ENCODE measurements at places on chromosomes 4 and X. TPM values are rescaled to one million over a fixed set of nuclear protein-coding genes. Genes with fewer than 3 reads are reported as not detected.
A peak's percentile ranks its signal among the peaks of the same experiment; 100 is the strongest.

Gene POU4F2
- total RNA-seq = not detected

Gene NPNT
- not detected for total RNA-seq

Gene SHROOM2
- total RNA-seq = not detected

Gene SYP
- 3.6 TPM for total RNA-seq

Gene FAM47C
- not detected for total RNA-seq

Gene ASB11
- total RNA-seq = not detected

DNA sequence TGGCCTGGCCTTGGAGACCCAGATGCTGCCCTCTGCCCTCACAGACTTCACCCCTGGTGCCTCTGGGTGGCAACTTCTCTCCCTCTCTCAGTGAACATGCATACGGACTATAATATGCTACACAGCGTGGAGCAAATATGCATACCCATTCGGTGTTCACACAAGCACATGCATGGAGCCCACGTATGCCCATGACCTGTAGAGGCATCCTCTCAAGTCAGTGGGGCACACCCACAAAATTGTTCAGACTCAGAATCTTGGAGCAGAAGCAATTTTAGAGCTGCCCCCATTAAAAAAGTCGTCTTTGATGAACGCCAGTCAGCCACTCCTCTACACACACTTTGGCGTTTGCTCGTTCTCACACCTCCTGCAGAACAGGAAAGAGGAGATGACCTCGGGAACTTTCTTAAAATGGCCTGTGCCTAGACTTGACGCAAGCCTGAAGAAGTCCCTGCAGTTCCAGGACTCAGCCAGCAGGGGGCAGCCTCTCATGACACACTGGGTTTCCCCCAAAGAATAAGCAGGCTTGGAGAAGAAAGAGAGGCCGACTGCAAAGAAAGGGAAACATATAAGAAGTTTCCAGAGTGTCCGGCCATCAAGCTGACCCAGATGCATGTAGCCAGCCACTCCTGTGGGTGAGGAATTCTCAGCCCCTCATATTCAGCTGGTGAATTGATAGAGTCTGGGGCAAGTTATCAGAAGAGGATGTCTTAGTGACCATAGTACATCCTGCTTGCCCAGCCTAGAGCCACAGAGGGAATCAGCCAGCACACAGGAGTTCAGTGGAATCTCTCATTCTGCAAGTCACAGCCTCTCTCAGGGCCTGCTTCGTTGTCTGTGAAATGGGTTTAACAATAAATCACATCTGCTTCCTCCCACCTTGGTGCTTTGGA is 17.3 kb downstream of the APLN start:
- peak; percentile 76 for DNase-seq
- H3K27me3 ChIP-seq = no peaks in the 10 kb centered on the region
- H3K4me1 ChIP-seq = peaks cover 7% of the 10 kb centered on the region

DNA sequence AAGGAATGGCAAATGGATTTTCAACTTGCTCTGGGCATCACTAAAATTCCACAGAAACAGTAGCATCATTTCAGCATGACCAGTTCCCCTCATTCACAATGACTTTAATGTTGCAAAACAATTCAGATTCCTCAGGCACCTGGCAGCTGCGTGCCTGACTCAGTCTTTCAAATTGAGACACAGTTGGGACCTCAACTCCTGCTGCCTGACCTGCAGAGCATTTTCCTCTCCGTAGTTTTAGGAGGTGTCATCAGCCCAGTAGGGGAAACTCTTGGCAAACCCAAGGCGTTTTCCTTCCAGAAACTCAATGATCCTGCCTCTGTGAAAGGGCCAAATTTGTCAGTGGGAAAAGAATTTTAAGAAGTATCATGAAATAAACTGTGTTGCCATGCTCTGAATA is 388.9 kb downstream of the SPRY1 start:
- no peak overlapping the region for H3K4me3 ChIP-seq
- H3K4me1 ChIP-seq = no peaks in the 10 kb centered on the region
- no peak for DNase-seq
- H3K27me3 ChIP-seq = peaks cover 2% of the 10 kb centered on the region

GRCh38 chr4:18422685-18423084 is 401.1 kb upstream of the LCORL start:
- no peak overlapping the region for H3K27ac ChIP-seq
- no peaks in the 10 kb centered on the region for H3K4me1 ChIP-seq
- H3K4me3 ChIP-seq = no peak overlapping the region
- no peaks in the 10 kb centered on the region for H3K27me3 ChIP-seq
- no peaks in the 10 kb centered on the region for H3K36me3 ChIP-seq

DNA sequence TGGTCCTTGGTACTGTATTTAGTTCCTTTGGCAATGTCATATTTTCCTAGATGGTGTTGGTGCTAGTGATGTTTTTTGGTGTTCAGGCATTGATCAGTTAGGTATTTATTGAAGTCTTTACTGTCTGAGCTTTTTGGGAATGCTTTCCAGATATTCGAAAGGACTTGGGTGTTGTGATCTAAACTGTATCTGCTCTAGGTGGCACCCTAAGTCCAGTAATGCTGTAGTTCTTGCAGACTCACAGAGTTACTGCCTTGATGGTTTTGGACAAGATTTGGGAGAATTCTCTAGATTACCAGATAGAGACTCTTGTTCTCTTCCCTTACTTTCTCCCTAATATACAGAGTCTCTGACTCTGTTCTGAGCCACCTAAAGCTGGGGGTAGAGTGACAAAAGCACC is 513.6 kb upstream of the PITX2 start:
- H3K4me1 ChIP-seq = no peaks in the 10 kb centered on the region
- no peak for DNase-seq
- no peaks in the 10 kb centered on the region for H3K36me3 ChIP-seq
- H3K27ac ChIP-seq = no peak overlapping the region
- H3K4me3 ChIP-seq = no peak overlapping the region

- H3K27ac ChIP-seq = no peak overlapping the region
- no peaks in the 10 kb centered on the region for H3K4me1 ChIP-seq
- no peak for DNase-seq
- H3K36me3 ChIP-seq = peaks cover 1% of the 10 kb centered on the region
- no peaks in the 10 kb centered on the region for H3K27me3 ChIP-seq
Observed at GRCh38 chrX:723781-724180, 93.2 kb downstream of the SHOX start.

DNA sequence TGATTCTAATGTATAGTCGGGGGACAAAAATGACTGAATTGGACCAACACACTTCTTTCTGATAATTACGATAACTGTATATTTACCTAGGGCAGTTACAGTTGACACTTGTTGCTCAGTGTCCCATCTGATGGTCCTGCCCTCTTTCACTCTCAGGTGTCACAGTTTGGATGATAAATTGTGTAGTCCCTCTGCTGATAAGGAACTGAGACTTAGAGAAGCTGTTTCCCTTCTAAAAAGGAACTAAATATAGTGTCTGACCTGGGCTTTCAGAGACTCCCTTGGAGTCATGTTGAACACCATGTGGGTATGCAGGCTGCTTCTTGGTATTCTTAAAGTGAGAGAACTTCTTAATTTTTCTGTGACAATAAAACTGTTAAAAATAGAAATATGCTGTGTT is 23.7 kb upstream of the PNPLA4 start:
- no peak for DNase-seq
- H3K36me3 ChIP-seq = no peaks in the 10 kb centered on the region
- H3K4me3 ChIP-seq = no peak overlapping the region
- no peak overlapping the region for H3K27ac ChIP-seq
- H3K27me3 ChIP-seq = no peaks in the 10 kb centered on the region

GRCh38 chrX:39152106-39152649 is 350.9 kb downstream of the MID1IP1 start:
- H3K27ac ChIP-seq = no peak overlapping the region
- H3K27me3 ChIP-seq = no peaks in the 10 kb centered on the region
- no peak overlapping the region for H3K4me3 ChIP-seq
- DNase-seq = peak; percentile 41
- no peaks in the 10 kb centered on the region for H3K4me1 ChIP-seq

DNA sequence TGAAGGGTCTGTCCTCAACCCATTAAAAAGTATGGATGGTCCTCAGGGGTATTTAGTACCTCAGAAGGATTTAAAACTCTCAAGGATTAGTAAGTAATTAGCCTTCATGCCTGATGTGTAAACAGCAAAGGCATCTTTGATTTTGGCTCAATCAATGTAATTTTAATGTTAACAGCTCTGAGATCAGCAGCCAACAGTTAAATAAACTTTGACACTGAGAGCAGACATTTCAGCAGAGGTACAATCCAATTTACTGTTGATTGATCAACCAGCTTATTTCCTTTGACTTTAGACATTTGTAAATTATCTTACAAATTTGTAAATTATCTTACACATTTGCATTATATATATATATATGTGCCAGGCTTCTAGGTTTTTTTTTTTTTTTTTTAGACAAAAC is 36.9 kb downstream of the STOX2 start:
- H3K27me3 ChIP-seq = peaks cover 15% of the 10 kb centered on the region
- no peak overlapping the region for H3K27ac ChIP-seq
- no peak for DNase-seq
- no peak overlapping the region for H3K4me3 ChIP-seq
- no peaks in the 10 kb centered on the region for H3K36me3 ChIP-seq

GRCh38 chrX:44931441-44931973 is 58.5 kb downstream of the KDM6A start:
- DNase-seq = no peak
- peaks cover 10% of the 10 kb centered on the region for H3K4me1 ChIP-seq
- no peak overlapping the region for H3K4me3 ChIP-seq
